ENCODE measurements at places on chromosomes 3 and 15.

DNA sequence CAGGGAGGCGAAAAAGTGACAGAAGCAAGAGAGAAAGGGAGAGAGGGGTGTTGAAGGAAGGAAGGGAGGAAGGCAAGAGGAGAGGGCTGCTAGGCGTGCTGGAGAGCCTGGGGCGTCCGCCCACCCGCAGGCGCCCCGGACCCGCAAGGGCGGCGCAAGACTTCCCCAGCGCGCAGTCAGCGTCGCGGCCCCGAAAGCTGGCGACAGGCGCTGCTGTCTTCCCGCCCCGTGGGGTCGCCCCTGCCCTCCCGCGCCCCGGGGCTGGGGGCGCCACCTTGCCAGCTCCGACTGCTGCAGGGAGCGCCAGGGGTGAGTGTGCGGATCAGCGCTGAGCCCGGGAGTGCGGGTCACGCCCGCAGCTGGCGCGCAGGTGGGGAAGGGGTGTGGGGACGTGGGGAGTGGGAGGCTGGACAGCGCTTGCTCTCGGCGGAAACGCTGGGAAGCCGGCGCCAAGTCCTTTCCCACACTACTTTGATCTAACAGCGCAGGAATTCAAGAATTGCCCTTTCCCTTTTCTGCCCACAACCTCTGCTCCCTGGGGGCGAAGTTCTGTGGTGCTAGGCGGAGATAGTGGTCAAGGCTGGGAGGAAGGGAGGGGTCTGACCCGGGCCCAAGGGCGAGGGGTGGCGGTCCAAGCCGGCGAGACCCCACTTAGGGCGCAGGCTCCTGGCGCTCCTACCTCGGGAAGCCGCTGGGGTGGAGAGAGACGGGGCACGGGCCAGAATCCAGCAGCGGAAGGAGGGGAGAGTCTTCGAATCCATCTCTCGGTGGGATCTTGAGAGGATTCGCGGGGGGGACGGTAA is 266.1 kb downstream of the CGGBP1 start:
- DNase-seq = no peak

DNA sequence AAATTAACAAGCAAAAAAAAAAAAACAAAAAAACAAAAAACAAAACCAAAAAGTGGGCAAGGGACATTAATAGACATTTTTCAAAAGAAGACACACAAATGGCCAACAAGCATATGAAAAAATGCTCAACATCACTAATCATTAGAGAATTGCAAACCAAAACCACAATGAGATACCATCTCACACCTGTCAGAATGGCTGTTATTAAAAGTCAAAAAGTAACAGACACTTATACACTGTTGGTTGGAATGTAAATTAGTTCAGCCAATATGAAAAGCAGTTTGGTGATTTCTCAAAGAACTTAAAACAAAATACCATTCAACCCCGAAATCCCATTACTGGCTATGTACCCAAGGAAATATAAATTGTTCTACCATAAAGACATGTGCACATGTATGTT is 222.4 kb upstream of the CD96 start:
- no peak for DNase-seq

GRCh38 chr3:70315021-70315420 is 2.6 kb upstream of the MDFIC2 start:
- DNase-seq = no peak

- no peak for DNase-seq
These were observed 2.0 kb upstream of the TPRG1 start for GRCh38 chr3:189169728-189170127.

DNA sequence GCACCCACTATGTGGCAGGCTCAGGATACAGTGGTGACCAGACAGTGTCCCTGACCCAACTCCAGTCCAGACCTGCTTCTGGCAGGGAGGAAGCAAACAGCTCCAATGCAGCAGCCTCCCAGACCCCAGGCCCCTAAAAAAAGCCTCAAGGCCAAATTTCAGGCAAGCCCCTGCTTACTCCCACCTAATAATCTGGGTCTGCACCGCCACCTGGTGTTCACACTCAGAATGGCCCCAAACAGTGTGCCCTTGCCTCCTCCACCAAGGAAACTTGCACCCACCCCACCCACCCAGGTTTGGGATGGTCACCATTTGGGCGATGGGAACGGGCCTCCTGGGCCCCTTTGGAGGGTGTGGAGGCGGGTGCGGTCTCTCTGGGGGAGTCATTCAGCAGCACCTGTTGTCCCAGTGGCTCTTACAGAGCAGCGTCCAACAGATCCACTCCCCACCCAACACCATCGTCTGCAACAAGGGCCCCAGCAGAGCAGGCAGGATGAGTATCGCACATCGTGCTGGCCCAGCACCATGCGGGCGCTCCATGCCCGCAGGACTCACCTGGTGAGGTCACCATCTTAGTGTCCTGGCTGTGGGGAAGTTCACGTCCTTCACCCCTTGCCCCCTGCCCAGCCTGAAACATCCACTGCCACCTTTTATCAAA is 17.3 kb downstream of the C3orf18 start:
- DNase-seq = no peak

DNA sequence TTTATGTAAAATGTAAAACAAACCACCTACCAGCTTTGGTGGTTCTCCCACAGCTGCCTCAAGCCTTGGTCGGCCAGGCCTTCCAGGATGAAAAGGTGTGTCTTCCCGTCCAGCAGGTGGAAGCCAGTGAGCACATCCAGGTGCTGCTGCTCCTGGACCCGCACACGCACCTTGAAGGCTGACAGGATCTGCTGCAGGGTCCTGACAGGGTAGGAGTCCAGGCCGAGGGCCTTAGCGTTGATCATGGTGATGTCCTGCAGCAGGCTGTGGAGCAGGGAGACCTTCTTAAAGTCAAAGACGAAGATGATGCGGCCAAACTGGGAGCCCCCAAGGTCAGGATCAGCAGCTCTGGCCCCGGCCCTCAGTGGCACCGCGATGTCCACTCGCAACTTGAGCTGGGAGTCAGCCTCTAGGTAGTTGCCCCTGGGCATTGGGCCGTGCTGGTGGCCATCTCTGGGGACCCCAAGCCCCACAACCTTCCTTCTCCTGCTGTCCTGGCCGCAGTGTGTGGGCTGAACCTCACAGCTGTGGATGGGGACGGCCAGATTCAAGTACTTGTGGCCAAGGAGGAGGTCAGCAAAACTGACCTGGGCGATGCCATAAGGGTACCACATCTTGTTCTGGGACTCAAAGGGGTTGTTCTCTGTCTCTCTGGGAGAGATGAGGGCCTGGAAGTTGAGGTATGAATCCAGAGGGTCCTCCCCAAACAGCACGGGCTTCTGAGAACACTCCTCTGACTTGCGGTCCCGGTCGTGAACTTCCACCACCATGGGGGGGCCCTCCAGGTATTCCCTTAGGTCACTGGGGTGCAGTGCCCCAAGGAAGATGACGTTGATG is 48.6 kb downstream of the CFAP92 start:
- no peak for DNase-seq

DNA sequence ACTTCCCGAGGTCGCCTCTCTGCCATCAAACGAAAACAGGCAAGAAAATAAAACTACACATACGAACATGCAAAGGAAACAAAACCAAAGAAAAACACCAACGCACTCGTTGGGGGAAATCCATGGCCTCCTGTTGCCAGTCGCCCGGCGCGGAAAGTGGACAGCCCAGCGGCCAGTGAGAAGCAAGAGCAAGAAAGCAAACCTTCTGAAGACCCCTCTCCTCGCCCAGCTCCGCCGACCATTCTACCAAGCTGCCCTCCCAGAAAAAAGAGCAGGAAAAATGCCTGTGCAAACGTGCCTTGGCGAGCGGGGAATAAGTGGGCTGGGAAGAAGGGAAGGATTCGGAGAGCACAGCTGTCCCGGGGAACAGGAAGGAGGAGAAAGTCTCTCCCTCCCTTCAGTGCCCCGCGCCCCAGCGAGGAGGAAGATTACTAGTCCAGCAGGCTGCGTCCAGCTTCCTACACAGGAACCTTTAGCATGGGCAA is 802 bp upstream of the NECTIN3 start:
- no peak for DNase-seq

DNA sequence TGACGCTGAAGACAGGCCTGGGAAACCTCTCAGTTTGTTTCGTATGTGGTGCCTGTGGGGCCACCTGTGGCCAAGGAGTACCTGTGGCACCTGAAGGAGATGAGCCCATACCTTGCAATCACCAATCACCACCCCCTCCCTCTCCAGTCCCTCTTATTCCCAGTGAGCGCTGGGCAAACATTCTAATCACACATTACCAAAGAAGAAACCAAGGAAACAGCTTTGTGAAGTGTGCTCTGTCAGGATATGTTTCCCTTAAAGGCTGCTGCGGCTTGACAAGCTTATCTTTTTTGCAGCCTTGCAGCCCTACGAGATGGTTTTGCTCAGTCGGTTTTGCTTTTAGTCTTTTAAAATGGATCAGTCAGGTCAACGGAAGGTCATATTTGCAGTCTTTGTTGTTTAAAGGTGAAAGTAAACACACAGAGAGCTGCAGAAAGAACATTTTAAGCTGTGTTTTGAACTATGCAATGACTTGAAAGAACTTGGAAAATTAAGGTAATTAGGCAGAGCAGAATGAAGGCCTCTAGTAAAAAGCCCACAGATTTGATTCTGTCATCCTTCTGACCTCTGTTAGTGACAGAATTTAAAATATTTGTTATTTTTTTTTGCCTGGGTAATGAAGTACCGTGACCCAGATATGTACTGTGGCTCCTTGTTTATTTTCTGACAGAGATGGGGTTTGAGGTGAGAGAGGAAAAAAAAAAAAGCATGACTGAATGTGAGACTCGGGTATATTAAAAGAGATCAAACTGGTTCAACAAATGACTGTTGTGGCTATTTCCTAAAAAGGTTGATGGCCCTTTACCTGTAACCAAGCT is 461.4 kb downstream of the NSUN3 start:
- DNase-seq = no peak

DNA sequence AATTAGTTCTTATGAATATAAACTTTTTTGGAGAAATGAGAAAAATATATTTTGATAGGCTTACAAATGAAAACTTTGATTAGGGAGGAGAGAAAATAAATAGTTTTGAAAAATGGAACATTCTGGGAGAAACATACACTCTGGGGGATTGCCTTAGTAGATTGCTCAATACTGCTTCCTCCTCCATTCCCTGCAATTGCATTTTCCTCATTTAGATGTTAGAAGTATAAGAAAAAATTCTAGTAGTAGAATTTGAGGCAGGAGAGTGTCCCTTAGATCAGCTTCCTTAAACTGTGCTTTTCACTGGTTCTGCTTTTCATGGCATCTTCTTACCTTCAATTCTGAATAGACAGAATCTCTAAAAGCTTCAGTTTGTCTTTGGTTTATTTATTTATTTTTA is 46.2 kb upstream of the CTDSPL2 start:
- DNase-seq = no peak

DNA sequence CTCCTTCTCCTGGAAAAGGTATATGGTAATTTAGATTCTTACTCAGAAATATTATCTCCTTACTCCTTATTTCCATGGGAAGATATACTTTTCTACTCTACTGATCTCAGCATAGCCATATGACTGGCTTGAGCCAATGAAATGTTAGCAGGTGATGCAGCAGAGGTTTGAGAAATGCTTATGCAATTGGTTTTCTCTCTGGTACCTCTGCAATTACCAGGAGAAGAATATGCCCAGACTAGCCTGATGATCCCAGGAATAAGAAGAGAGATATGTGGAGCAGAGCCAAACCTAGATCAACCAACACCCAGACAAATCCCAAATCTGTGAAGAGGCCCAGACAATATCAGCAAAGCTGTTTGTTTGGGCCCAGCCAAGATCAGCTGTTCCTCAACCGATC is 33.2 kb upstream of the CAPN7 start:
- no peak for DNase-seq

DNA sequence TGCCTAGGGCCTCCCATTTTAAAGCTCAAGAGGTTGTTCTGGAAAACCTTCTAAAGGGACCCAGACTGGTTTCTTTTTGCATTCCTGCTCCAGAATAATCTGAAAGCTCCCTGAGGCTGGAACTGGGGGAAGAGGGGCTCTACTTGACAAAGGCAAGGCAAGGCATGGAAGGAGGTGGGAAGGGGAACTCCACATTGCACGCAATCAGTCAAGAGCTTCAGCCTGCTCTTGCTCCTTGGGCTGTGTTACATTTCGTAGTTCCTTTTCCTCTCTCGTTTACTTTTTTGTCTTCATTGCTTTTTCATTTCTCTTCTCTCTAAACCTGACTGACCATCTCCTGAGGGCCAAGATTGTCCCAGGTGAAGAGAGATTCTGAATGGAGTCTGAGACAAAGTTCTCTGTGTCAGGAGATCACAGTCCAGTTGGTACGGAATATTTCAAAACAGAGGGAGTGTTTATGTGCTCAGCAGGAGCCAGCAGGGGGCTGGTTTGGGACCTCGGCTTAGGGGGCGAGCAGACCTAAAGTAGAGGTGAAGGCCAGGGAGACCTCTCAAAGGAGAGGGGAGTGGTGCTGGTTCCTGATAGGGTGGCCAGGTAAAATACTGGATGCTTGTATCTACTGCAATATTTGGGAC is 6.0 kb upstream of the KCTD6 start:
- no peak for DNase-seq

GRCh38 chr15:92821491-92822116 is 78.5 kb upstream of the CHD2 start:
- DNase-seq = no peak

- no peak for DNase-seq
These were observed 182.7 kb downstream of the CNTN6 start for GRCh38 chr3:1275495-1275894.

- DNase-seq = no peak
These were observed 84.8 kb downstream of the DCLK3 start for GRCh38 chr3:36679384-36680200.

DNA sequence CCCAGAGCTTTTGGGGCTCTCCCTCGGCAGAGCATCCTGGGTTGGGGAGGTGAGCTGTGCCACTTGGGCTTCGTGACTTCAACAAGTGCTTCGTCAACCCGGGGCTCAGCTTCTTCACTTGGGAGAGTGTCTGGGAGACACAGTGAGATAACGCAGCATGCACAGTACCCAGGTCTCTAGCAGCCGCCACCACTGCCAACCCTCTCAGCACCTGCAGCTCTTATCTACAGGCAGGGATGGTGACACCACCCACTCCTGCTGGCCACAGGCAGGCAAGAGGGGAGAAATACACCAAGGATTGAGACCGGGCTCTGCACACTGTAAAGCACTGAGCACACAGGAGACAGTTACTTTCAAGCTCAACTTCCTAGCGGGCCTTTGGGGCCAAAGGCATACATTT is 11.6 kb downstream of the TKT start:
- no peak for DNase-seq

DNA sequence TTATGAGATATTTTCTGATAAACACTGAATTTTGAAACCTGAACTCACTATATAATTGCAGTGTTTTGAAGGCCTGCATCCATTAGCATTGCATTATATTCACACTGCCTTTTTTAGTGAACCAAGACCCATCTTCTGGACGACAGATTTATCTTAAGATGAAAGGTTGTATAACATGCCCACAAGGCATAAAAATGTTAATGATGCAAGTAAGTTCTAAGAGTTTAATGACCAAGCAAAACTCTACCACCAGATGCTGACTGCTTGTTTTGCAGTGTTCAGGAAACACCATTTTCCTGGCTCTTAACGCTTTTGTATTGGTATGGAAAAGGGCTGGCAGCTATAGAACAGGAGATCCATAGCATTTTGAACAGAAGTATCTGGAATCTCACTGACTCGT is 46.1 kb downstream of the USP50 start:
- no peak for DNase-seq

DNA sequence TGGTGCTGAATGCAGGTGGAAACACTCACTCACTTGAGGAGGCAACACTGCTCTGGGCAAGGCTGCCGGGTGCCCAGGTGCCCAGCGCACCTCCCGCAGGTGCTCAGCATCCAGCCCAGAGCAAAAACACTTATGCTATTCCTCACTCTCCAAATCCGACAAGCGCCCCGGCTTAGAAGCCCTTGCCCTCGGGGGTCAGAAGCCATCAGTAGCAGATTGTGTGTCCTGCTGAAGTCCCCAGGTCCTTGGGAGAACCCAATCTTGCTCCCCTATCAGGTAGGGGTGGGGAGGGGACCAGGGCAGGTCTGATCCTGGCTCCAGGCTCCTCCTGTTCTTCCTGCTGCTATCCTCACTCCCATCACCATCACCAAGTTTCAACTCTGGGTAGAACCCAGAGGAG is 46.7 kb downstream of the TLE3 start:
- DNase-seq = no peak
